ENCODE measurements at places on chromosomes 12 and 14.
A peak's percentile ranks its signal among the peaks of the same experiment; 100 is the strongest.

DNA sequence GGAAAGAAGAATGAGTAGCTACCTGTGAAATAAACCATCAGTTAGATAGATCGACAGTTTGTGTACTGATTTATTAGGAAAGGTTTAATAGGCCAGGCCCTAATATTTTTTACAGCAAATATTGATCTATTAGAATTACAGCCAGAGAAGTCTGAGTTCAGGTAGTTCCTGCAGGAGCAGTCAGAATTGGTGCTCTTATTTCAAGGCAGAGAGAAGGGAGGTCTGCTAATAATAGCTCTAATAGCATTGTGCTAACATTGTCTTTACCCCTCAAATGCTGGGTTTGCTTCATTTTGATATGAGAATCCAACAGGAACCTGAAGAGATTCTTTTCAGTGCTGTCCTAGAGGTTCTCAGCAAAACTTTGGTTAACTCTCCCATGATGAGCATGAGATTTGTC lies 343.8 kb upstream of the NAV3 start:
- DNase-seq, result no peak

- DNase-seq, result no peak
Measured at GRCh38 chr14:102187568-102188001, 47.9 kb downstream of the WDR20 start.

- no peak for DNase-seq
Measured at GRCh38 chr12:24510581-24511125, 438.2 kb downstream of the BCAT1 start.

GRCh38 chr12:129961091-129961490 lies 57.3 kb upstream of the TMEM132D start:
- no peak for DNase-seq

- peak; percentile 64 for DNase-seq
Measured at GRCh38 chr12:7433276-7433822, 10.6 kb downstream of the CD163L1 start.

DNA sequence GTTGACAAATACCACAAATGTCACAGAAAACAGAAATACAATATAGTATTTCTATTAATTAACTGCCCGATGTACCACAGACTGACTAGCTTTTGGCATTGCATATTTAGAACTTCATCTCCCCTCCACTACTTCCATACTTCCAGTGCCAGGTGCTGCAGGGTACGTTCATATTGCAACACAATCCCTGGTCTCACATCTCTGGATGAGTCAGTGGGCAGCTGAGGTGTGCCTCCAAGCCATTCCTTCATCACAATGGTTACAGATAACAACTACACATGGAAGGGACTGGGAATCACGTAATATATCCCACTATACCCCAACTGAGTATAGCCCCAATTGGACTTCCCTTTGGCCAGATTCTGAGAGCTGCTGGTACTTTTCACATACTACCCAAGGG lies 31.1 kb downstream of the CCDC198 start:
- no peak for DNase-seq

- no peak for DNase-seq
Measured at GRCh38 chr12:106292339-106292738, 10.2 kb upstream of the TCP11L2 start.

DNA sequence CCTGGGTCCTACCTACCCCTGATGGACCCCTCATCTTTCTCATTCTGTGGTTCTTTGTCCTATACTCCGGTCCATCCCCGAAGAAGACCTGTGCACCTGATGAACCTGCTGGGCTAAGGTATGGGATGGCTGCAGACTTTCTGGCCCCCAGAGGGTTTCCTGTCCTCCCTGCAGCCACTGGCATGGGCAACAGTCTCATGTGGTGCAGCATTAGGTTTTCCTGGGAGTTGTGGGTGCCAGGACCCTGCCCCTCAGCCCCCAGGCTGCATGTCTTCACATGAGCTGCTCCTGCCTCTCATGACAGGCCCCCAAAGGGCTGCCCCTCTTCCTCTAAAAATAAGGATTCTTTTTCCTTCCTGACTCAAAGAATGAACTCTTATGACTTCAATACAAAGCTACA lies 72.3 kb upstream of the GPR68 start:
- DNase-seq, result no peak

GRCh38 chr12:11958221-11959091 lies 112.3 kb upstream of the BCL2L14 start:
- DNase-seq, result peak; percentile 92

- DNase-seq, result peak; percentile 61
Measured at GRCh38 chr12:102567031-102567985, 86.9 kb upstream of the IGF1 start.

GRCh38 chr12:116727891-116728290 lies 10.0 kb downstream of the SPRING1 start:
- DNase-seq, result no peak

- no peak for DNase-seq
Measured at GRCh38 chr12:112430929-112431328, 12.2 kb downstream of the PTPN11 start.

DNA sequence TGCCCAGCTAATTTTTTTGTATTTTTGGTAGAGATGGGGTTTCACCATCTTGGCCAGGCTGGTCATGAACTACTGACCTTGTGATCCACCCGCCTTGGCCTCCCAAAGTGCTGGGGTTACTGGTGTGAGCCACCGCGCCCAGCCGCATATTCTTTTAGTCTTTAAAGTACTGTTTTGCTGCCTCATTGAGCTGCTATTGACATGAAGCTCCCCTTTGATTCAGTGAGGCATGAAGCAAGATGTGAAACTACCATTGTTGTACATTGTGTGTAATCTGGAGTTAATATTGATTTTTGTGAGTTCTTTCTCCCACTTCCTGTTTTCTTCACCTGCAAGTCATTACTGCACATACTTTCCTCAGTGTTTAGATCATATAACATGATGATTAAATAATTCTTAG lies 80.8 kb downstream of the MNAT1 start:
- peak; percentile 50 for DNase-seq

DNA sequence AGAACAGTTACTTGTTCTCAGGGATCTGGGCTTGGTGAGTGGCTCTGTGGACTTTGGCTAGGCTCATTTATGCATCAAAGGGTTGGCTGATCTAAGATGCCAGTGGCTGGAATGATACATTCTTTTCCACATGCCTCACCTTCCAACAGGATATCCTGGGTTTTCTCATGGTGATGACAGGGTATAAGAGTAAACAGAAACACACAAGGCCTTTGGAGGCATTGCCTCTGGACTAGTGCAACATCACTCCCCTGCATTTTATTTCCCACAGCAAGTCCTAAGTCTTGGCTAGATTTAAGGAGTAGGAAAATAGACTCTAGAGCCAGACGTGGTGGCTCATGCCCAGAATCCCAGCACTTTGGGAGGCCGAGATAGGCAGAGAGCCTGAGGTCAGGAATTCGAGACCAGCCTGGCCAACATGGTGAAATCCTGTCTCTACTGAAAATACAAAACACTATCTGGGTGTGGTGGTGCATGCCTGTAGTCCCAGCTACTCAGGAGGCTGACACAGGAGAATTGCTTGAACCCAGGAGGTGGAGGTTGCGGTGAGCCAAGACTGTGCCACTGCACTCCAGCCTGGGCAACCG lies 47.9 kb downstream of the RPH3A start:
- peak; percentile 84 for DNase-seq

- peak; percentile 26 for DNase-seq
Measured at GRCh38 chr14:42884100-42884499, 1277.4 kb downstream of the LRFN5 start.

DNA sequence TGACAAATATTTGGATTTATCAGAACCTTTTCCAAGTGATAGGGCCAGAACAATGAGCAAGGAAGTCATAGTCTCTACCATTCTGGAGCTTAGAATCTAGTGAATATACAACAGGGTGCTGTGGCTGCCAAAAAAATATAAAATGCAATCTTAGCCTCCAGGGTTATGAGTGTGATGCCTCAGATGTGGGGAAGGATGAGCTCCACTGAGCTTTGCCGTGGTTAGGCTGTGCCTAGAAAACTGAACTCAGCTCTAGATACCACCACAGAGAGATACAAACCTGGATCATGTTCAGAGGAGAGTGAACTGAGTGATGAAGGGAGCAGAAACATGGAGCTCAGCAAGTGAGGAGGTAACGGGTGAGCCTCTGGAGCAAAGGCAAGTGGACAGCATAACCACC lies 138.1 kb upstream of the HIF1A start:
- no peak for DNase-seq

DNA sequence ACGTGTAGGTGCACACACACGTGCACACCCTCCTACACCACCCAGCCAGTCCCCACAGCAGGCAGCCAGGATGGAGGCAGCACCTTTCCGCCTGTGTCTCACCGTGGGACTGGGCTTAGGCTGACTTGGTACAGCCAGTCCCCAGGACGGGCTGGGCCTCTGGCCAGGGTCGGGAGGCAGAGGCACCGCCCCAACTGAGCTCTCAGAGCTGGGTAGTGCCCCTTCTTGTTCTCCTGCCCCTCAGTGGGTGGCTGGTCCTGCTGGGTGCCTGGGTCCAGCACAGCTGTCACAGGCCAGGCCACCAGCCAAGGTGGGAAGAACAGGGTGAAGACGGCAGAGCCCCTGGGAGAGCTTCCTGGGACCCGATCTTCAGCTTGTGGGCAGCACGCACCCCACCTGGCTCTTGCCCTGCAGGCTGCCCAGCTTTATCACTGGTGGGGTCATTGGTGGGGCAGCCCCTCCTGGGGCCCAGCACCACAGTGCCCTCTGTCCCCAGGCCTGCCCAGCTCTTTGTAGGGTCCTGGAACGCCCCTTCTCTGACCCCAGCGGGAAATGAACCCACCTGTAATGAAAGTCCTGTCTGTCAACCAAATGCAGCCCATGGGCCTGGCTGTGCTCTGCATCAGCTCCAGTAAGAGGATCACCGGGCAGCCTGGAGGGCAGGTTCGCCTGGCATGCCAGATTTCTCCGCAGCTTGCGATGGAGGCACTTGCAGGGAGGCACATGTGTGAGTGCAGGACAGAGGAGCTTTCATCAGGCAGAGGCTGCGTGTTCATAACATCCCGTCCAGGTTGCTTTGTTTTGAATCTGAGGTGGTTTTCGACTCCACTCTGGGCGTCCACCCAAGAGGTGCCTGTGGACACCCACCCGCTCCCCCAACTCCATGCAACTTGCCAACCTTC lies 14.7 kb downstream of the CDCA4 start:
- no peak for DNase-seq

GRCh38 chr12:15756822-15757221 lies 32.4 kb downstream of the EPS8 start:
- DNase-seq, result no peak

GRCh38 chr12:31236998-31237637 lies 88.8 kb downstream of the SINHCAF start:
- no peak for DNase-seq

DNA sequence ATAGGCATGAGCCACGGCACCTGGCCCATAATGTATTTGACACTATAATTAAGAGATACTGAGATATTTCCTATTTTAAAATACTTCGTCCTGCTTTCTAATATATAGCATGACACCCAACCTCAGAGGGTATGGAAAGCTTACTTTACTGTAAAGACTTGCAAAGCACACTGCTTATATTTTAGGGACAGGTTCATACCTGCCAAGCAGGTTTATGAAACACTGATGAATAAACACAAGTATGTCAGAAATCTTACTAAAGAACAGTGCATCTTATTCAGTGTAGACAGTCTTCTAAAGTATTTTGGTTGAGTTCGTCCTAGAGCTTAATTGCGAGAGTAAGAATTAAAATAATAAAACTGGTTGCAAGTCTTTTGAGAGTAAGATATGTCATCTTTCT lies 65.4 kb downstream of the PPFIBP1 start:
- DNase-seq, result no peak

- no peak for DNase-seq
Measured at GRCh38 chr12:58007875-58008274, 66.5 kb downstream of the ATP23 start.

GRCh38 chr14:61322799-61323290 lies 1.5 kb downstream of the PRKCH start:
- DNase-seq, result peak; percentile 22

DNA sequence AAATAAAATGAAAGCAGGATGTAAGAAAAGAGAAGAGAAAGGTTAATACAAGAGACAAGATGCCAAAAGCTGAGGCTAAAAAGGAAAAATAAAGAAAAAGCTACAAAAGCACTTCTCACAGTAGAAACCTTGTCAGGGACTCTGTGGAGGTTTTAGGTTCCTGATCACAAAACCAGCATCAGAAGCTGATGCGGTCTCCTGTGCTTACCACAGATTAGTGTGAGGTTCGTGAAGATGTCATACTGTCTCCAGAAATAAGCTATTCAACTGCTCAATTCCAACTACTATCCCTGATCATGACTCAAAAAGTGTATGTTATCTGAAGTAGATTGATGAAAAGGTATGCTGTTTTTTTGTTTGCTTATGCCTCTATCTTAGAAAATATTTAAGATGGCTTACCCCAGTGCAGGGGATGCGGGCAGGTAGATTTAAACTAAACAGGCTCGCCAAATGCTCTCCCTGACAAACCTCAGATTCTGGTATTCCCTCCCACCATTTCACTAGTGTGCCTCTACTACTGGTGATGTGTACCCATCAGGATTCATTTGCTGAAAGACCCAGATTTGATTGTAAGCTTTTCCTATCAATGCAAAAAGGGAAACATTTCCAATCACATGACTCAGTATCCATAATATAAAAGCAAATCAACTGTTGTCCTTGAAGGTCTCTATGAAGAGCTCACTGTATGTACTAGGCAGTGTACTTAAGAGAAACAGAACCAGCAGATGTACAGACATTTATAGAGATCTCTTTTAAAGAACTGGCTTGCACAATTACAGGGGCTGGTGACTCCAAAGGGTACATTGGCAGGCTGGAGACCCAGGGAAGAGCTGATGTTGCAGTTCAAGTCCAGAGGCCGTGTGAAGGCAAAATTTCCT lies 169.5 kb upstream of the FOXN3 start:
- DNase-seq, result no peak

DNA sequence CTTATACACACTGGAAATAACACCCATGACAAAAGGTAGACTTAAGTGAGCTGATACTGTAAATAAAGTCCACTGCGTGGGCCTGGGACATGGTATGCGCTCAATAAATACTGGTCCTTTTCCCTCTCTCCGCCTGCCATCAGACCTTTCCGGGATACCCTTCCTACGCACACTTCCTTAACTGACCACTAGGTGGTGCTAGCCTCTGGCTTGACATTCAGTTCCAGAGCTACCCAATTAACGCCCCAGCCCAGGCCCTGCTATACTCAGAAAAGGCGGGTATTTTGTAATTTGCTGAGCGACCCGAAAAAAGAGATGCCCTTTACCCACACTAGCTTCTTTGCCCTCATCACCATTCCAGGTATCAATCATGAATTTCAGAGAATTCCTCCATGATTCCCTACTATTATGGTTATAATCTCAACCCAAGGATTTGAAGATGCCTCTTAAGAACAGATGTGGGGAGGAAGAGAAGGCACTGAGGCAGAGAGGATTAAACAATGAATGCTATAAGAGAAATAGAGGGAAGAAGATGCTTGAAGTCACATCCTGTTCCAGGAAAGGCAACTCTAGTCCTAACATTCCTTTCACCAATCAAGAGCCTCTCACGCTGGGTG lies 3.9 kb upstream of the LRP1 start:
- DNase-seq, result peak; percentile 59

DNA sequence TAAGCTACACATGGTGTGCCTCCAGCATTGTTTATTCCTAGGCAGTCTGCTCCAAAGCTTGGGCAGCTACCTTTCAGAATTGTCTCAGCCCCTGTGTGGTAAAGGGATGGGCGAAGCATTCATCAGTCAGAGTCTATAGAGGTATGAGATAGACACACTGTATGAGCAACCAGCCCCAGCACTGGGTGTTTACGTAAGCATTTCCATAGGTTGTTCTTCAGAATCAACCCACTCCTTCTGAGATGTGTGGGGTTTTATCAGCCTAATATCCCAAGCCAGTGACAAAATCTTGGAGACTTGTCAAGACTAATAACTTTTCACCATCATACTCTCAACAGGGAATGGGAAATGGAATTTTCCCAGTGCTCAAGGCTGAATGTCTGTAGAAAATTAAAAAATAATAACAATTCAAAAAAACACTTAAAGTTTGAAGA lies 98.2 kb downstream of the BTG1 start:
- DNase-seq, result no peak

Measured in foreskin fibroblast (primary cell).